ENCODE measurements at places on chromosomes 12 and 14.

DNA sequence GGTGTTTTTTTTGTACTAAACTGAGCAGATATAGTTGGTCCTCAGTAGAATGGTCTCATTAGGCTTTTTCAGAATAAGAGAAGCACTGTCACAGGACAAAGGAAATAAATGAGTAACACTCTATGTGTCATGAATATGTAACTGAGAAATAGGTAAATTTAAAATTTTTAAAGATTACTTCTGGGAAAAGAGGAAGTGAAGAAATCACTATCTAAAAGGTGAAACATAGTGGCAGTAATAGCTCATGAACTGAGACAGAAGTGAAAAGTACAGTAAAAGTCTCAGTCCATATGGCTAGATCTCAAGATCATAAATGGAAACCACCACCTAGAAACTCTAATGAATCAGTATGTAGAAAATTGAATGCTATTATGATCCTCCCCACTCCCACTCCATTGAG is 89.3 kb upstream of the TTC7B start:
- DNase-seq = no peak

DNA sequence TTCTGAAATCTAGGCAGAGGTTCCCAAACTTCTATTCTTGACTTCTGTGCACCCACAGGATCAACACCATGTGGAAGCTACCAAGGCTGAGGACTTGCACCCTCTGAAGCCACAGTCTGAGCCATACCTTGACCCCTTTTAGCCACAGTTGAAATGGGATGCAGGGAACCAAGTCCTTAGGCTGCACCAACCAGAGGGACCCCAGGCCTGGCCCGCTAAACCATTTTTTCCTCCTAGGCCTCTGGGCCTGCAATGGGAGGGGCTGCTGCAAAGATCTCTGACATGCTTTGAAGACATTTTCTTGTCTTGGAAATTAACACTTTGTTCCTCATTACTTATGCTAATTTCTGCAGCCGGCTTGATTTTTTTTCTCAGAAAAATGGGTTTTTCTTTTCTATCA is 133.9 kb upstream of the TSPAN8 start:
- no peak for DNase-seq

GRCh38 chr12:66269142-66269541 is 33.2 kb upstream of the HELB start:
- no peak for DNase-seq

DNA sequence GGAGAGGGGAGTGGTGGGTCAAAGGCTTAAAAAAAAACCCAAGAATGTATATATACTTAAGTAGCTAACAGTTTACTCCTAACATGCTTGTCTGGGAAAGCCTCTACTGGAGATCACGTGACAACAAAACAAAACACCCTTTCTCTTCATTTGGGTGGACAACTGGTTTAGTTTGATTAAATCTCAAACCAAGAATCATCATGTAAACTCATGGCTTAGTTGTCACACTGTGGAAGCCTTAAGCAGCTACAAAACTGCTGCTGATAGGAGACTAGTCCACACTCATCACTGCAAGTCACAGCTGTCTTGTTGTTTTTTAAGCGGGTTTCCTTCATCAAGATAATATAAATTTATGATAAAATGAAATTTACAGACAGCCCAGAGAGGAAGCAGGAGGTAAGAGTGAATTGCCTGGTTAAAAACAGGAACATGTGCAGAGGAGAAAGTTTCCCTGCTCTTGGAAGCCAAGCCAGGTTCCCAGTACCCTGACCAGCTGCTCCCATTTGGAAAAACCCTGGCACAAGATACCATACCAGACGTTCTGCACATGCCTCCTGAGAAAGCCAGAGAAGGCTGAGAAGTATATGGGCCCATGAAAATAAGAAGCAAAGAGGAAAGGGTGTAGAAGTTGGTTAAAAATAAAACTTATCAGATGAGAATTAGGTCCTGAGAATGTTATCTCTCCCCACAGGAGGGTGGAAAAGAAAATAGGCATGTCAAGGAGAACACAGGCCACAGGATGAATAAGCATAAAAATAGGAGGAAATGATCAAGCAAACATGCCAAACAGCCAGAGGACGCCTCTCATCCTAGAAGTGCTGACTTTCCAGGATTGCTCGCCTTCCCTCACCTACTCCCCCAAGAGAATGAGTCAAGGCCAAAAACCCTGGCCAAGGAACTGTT is 34.0 kb downstream of the EGLN3 start:
- no peak for DNase-seq

- DNase-seq = no peak
Observed at GRCh38 chr12:55847033-55847432, 4.3 kb upstream of the MMP19 start.

DNA sequence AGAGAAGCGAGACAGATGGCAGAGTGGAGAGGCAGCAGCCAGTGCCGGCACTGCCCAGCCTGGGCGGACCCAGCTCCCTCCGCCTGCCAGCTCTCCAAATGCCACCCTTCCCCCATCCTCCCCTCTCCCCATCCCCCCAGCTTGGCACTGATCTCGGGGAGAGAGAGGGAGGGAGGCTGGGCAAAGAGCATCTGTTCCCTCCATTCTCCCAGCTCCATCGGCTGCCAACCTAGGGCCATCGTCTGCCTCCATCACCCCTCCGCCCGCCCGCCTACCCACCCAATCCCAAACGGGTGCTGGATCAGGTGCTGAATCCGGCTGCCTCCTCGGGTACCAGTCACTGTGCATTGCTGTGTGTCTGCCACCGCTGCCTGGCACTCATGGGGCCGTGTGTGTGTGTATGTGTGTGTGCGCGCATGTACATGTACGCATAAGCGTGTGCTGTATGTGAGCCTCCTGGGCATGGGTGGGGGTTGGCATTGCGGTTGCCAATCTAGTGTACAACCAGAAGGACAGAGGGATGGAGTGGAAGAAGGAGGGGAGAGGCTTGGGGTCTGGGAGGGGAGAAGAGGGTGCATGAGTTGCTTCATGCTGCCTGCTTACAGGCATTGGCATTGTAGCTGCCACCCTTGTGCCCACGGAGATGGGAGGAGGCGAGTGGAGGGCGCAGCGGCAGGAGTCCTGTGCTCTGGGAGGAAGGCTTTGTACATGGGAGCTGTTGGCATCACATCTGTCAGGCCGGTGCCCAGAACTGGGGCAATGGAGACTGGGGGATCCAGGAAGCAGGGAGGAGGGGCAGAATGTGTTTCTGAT is 38.4 kb downstream of the ZFHX2 start:
- DNase-seq = no peak

DNA sequence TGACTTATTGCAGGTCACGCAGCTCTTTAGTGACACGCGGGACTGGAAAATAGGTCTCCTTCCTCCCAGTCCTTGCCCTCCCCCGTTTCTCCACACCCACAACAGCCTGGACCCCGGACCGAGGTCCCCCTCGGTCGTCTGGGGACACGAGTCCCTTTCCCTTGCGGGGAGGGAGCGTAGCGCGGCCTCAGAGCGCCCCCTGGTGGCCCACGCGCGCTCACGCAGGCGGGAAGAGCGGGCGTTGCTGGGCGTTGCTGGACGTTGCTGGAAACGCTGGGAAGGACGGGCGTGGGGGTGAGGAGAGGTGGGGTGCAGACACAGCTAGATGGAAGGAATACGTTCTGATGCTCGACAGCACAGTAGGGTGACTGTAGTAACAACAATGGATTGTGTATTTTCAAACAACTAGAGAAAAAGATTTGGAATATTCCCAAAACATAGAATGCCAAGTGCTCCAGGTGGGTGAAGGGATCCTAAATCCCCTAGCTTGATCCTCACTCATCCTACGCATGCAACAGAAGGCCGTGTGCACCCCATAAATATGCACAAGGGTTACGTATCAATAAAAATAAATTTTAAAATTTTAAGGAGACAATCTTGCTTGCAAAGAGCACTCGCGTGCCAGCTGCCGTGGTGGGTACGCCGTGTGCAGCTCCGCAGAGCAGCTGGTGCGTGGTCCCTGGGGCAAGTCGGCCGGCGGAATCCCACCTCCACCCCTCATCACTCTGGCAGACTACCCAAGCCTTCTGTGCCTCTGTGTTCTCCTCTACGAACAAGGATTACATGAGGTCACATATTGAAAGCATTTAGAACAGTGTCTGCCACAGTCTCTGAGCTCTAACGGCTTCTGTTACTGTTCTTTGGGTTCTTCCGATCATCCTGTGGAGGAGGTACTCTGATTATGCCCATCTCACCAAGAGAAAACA is 87.4 kb downstream of the B4GALNT3 start:
- DNase-seq = peak; percentile 62

- DNase-seq = no peak
Observed at GRCh38 chr14:93701562-93701961, 86.7 kb downstream of the PRIMA1 start.

- DNase-seq = no peak
Observed at GRCh38 chr14:54975856-54976255, 51.0 kb downstream of the WDHD1 start.

DNA sequence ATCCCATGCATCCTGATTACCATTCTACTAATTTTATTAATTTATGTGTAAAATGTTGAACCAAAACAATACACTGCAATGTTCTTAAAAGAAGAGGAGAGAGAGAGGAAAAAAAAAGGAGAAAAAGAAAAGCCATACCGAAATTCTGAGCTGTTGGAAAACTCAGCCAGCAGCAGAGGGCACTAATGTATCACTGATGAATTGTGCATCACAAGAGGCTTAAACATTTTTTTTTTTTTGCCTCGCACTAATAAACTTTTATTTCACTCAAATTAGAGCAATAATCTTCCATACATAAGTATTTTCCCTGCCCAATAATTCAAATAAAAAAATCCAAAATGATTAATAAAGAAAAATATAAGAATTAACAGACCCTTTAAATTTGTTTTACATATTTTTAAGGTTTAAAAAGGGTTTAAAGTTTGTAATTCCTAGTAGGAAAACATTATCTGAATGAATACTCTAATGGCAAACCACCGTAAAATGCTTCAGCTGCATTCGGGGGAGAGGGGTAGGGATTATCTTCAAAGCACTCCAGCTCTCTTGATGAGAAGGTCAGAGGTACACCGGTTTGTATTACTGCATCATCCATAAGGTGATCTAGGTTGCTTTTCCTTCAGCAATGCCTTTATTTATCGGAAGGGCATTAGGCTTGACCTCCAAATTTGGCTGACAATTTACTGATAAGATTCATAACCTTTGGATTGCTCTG is 41.9 kb downstream of the ATP23 start:
- DNase-seq = no peak

DNA sequence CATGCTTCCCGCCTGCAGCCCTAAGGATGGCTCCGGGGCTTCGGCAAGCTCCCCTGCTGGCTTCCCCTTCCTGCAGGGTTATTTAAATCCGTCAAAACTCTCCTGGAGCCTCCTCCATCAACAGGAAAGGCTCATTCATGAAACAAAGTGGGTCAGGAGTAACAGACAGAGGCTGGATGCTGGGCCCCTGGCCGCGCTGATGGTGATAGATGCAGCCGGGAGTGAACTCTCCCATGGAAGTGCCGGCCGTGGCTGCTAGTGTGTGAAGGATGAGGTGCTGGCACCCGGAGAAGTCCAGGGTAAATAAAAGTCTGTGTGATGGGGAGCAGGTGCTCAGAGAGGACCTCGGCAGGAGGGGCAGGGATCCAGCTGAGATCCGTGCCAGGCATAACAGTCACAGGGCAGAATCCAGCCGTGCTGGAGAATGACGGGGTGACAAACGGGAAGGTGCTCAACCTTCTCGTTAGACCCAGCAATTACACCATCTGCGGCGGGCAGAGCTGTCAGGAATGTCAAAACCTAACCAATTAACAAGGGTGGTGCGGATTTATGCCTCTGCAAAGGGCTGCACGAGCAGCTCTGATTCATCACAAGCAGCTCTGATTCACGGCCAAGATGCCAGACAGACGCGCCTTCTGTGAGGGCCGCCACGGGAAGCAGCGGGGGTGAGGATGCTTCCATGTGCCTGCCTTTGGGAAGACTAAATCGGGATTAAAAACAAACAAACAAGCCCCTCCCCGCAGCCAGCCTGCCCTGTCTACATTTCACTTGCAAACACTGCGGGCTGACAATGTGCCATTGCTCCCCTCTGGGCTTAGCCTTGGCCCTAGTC is 55.6 kb downstream of the SYNE3 start:
- no peak for DNase-seq

GRCh38 chr12:19301688-19302087 is 137.6 kb upstream of the AEBP2 start:
- no peak for DNase-seq

- no peak for DNase-seq
Observed at GRCh38 chr12:65232476-65233077, 45.9 kb upstream of the MSRB3 start.

DNA sequence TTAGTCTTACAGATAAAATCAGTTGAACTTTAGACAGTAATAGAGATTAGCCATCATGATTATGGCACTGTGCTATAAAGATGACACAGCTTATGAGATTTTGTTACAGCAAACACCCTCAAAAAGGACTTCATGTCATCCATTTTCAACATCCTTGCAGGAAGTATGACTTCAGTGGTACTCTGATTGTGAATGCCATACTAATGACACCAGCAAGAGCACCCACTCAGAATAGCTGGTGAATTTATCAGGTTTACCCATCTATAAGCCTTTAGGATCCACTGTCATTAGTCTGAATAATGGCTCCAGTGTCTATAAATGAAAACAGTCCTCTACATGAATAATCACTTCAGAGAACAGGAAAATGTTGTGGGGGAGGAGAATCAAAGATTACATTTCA is 615.2 kb downstream of the RPS29 start:
- no peak for DNase-seq

DNA sequence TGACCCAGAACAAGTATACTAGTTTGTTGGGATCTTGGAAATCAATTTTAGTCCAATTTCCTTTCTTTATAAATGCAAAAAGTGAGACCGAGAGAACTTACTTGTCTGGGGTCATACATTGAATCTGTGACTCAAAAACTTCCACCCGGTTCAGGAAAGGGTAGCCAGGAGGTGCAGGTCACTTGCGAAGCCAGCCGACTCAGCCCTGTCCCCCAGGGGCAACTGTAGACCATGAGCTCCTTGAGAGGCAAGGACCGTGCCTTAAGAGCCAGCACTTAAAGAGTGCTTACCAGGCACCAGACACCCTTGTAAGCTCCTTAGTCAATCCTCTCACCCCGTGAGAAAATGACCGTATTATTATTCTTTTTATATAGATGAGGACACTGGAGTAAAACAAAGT is 505 bp upstream of the BCDIN3D start:
- DNase-seq = no peak

- no peak for DNase-seq
Observed at GRCh38 chr12:3492793-3493042, 1.7 kb downstream of the PRMT8 start.

DNA sequence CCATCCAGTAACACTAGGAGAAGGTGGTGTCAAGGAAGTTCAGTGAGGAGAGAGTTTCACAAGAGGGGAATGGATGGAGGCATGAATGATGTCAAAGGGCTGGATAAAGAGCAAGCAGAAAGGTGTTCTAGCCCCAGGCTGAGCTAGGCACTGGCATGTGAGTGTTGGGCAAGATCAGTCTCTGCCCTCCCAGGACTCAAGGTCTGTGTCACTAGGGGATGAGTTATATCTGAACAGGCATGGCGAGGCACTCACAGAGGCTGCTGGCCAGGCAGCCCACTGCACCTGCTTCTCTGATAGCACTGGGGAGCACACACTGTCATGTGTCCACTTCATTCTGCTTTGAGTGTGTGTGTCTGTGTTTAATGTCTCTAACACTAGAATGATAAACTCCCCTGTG is 903.8 kb downstream of the BCL11B start:
- no peak for DNase-seq

- peak; percentile 23 for DNase-seq
Observed at GRCh38 chr14:67514650-67515385, 18.3 kb upstream of the PLEKHH1 start.

GRCh38 chr12:79547735-79548609 is 142.8 kb downstream of the PAWR start:
- DNase-seq = no peak
